ENCODE measurements at places on chromosomes 4 and X.

DNA sequence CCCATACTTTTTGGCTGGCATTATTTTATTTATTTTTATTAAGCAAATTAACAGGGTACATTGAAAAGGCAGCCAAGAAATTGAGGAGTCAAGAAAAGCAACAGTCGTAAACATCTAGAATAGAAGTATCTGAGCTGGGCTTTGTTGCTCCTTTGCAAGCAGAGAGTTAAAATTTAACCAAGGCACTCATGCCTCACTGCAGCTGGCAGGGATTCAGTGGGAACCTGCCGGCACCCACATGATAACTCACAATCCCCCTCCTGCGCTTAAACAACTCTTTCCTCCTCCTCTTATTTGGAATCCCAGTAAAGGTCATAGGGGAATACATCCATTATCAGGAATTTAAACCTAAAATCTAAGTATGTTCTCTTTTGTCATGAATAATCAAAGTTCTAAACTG lies 115.5 kb downstream of the SOX3 start:
- DNase-seq = no peak

DNA sequence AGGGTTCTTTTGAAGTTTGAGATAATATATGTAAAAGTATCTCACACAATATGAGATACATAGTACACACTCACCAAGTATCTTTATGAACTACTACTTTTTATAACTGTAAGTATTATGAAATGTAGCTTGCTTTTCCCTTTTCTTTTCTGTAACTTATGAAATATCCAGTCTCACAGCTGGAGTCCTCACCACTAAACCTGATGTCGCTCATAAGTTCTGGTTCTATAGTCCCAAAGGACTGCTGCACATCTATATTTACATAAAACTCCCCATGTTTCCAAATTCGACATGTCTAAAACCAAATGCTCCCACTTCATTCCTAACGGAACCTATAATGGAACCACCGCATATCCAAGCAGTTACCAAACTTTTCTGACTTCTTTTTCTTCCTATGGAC lies 186.5 kb upstream of the SLC7A11 start:
- no peak for DNase-seq

- no peak for DNase-seq
Measured at GRCh38 chr4:118772081-118772766, 63.7 kb downstream of the SEC24D start.

- DNase-seq = no peak
Measured at GRCh38 chrX:71619193-71619592, 882 bp upstream of the CXCR3 start.

- DNase-seq = no peak
Measured at GRCh38 chr4:68346461-68346860, 3.4 kb downstream of the YTHDC1 start.

GRCh38 chr4:168059251-168059650 lies 33.1 kb upstream of the ANXA10 start:
- no peak for DNase-seq

GRCh38 chr4:69986663-69987062 lies 9.1 kb upstream of the STATH start:
- no peak for DNase-seq

GRCh38 chrX:139823806-139824205 lies 109.0 kb downstream of the ATP11C start:
- DNase-seq = no peak

Measured in GOT3 (cell line).